Activated naive CD4-positive, alpha-beta T cell treated with anti-CD3 and anti-CD28 coated beads, Interleukin-2, amount 50 U/mL, for 16 hours (primary cell): ENCODE measurements at places on chromosomes 16 and 17.

DNA sequence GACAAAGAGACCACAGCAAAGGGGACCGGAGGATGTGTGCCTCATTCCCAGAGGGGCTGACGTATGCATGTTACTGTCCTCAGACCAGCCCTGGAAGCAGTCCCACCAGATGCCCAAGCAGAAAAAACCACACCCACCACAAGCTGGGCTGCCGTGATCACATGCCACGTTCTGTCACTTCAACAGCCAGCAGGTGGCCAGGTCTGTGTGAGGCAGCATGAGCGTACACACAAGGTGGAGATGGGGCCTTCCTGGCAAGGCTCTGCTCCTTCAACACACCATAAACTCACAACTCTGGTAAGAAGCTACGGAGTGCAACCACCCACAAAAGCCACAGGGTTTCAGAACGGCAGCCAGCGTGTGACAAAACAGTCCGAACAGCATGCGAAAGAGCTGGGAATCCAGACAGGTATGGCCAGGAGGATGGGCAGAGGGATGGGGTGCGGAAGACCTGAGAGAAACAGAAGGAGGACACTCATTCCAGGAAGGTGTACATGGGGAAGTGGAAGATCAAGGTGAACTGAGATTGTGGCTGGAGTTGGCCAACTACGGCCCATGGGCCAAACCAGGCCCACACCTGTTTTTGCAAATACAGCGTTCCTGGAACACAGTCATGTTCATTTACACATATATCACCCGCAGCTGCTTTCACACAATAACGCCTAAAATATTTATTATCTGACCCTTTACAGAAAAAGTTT is 27.9 kb downstream of the MBTPS1 start:
- DNase-seq, result peak; percentile 60

DNA sequence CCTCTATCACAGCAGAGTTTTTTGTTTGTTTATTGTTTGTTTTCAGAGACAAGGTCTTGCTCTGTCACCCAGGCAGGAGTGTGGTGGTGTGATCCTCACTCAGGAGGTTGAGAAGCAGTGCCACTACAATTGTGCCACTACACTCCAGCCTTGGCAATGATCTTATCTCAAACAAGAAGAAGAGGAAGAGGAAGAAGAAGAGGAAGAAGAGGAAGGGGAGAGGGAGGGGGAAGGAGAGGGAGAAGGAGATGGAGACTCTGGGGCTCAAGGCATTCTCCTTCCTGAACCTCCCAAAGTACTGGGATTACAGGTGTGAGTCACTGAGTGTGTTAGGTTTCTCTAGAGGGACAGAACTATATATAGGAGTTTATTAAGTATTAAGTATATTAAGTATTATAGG is 17.1 kb upstream of the C17orf58 start:
- DNase-seq, result no peak

- no peak for DNase-seq
Measured at GRCh38 chr17:64178011-64178825, 48.3 kb upstream of the ERN1 start.

DNA sequence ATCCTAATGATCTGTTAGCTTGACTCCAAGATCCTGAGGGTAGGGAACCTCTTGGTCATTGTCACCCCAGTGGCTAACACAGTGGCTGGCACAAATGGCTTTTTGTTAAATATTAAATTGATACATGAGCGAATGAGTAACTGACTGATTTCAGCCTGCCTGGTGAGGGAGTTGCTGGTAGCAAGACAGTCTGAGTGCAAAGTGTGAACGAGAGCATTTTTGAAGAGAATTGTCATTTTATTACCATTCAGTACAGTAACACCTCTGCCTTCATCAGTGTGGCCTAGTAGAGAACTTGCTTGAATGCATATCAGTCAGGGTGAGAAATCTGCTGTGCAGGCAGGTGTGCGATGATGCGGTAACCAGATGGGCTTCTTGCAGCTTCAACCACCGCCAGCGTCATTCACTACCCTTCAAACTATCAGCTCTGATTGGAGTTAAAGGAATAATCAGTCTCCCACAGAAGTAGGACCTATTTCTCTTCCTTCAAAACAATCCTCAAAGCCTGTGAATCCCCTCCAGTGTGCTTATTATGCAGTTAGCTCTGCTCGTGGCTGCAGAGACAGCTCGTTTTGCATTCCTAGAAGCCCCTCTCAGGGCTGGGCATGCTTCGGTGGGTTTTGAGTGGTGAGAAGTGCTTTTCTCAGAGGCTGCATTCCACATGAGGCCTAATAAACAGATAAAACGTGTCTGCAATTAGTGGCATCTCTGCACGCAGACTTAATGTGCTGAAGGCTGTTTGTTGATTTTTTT is 29.0 kb downstream of the HEXIM2 start:
- DNase-seq, result no peak

GRCh38 chr16:56610017-56610608 is 1.7 kb downstream of the MT2A start:
- peak; percentile 78 for DNase-seq

DNA sequence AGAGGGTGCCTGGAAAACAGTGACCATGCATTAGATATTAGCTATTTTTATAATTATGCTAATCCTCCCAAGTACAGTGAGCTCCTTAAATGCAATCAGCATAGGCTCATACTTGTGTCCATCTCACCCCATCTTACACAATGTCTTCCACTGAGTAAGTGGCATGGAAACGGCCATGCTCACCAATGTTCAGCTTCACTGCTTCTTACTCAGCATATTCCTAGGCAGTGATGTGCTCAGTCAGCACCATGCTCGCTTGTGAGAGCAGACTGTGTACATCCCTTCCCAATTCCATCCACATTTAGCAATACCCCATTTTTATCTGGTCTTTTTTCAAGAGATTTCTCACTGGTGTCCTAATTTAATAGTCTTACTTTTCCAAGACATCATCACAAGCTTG is 454.8 kb upstream of the SOX9 start:
- no peak for DNase-seq

- DNase-seq, result no peak
Measured at GRCh38 chr17:9824094-9824493, 1.6 kb upstream of the GLP2R start.

GRCh38 chr16:22425036-22425801 is 50.8 kb upstream of the CDR2 start:
- DNase-seq, result no peak

- DNase-seq, result no peak
Measured at GRCh38 chr16:74862743-74863244, 88.2 kb upstream of the FA2H start.

GRCh38 chr16:67326472-67327309 is at the start of the genes KCTD19 and LRRC36:
Gene KCTD19 (minus strand): TSS chr16:67326741. CDS start chr16:67326707, 34 bp downstream.
Gene LRRC36 (plus strand): TSS chr16:67326815. CDS start chr16:67326863, 48 bp downstream.
- DNase-seq, result peak; percentile 56

DNA sequence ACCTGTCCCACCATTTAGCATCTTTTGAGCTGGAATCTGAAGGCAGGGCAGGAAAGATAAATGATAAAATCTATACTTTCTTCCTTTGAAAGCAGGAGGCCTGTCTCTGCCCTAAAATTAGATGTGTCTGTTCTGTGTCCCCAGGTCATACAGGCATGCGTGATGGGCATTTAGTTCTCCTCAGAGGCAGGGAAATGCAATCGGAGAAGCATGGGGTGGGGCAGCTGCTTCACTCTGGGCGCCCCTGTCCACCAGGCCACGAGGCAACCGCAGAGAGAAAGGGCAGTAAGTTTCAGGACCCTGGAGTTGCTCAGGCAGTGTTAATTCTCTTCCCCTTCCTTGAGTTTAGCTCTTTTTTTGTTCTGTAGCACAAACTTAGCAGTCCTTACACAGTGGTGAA is 25.1 kb downstream of the CLUAP1 start:
- no peak for DNase-seq
